ENCODE measurements at places on chromosomes 1 and 21. TPM values are rescaled to one million over a fixed set of nuclear protein-coding genes. Genes with fewer than 3 reads are reported as not detected.

FAM229A gene
- total RNA-seq: 8.9 TPM

GRCh38 chr21:33268737-33269441 lies 2.7 kb downstream of the IL10RB start:
- DNase-seq: peak; percentile 97

DNA sequence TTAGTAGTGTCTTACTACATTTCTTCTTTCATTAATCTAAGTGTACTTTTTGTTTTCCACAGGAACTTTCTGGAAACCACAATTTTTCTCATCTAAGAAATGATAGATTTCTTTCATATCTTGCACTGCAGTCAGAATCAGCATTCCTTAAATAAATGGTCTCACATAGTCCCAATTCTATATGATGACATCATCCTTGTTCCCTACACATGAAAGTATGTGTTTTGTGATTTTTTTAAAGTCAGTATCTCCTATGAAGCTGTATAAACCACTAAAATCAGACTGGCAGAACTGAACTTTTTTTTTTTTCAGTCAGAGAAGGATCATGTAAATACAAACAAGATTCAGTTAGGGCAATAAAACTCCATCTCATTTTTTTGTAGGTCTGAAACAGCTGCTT lies 742.6 kb upstream of the CXADR start:
- DNase-seq: no peak

- DNase-seq: peak; percentile 42
Observed at GRCh38 chr1:221886743-221887414, 145.0 kb upstream of the DUSP10 start.

DNA sequence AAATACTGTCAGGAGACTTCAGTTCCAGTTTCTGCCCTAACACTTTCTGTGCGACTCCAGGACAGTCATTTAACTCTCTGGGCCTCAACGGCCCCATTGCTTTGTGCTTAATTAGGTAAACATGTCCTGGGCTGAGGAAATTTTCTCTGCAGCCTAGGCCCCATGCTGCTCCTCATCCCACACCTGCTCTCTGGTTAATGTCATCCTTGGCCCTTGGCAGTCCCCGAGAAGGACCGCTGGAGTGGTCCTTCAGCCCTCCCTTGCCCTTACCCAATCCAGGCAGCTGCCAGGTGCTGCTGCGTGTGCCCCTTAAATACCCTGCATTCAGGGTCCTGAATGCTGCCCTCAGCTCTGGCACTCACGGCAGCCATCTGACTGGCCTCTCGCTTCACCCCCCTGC lies 18.7 kb downstream of the UBL4B start:
- DNase-seq: no peak

SLX9 gene
- 22.3 TPM for total RNA-seq
